Left renal cortex interstitium (tissue), 4 donors: ENCODE measurements at places on chromosomes 1 and 21. TPM values are rescaled to one million over a fixed set of nuclear protein-coding genes. Genes with fewer than 3 reads are reported as not detected.

Gene AUNIP
- 3.2 TPM for polyA plus RNA-seq

Gene OR2T2
- polyA plus RNA-seq, result not detected

Gene TRIM63
- 0.78 TPM for polyA plus RNA-seq

Gene CLIC6
- polyA plus RNA-seq, result 4.2 TPM

Gene RPTN
- polyA plus RNA-seq, result not detected

Gene OR10Z1
- polyA plus RNA-seq, result 0.05 TPM

Gene NBPF20
- polyA plus RNA-seq, result 1.9 TPM

Gene ARHGEF10L
- 60.9 TPM for polyA plus RNA-seq

Gene TMEM54
- polyA plus RNA-seq, result 8.9 TPM

Gene S100A3
- polyA plus RNA-seq, result not detected

Gene BEND5
- polyA plus RNA-seq, result 25.5 TPM

Gene RPE65
- polyA plus RNA-seq, result 0.06 TPM

Gene SLC6A9
- polyA plus RNA-seq, result 6.2 TPM

Gene ADAMTS5
- 22.4 TPM for polyA plus RNA-seq

Gene CRABP2
- 117 TPM for polyA plus RNA-seq

Gene LAMB3
- polyA plus RNA-seq, result 1.2 TPM
